Muscle of leg (tissue), 16 donors: ENCODE measurements at places on chromosomes 12 and 14. TPM values are rescaled to one million over a fixed set of nuclear protein-coding genes. Genes with fewer than 3 reads are reported as not detected.
A peak's percentile ranks its signal among the peaks of the same experiment; 100 is the strongest.

- H3K36me3 ChIP-seq, result no peaks in the 10 kb centered on the region
- H3K4me1 ChIP-seq, result no peaks in the 10 kb centered on the region
- peaks cover 2% of the 10 kb centered on the region for H3K27me3 ChIP-seq
- DNase-seq, result no peak
- no peak overlapping the region for H3K27ac ChIP-seq
Measured at GRCh38 chr12:106160915-106161314, 22.2 kb upstream of the NUAK1 start.

DNA sequence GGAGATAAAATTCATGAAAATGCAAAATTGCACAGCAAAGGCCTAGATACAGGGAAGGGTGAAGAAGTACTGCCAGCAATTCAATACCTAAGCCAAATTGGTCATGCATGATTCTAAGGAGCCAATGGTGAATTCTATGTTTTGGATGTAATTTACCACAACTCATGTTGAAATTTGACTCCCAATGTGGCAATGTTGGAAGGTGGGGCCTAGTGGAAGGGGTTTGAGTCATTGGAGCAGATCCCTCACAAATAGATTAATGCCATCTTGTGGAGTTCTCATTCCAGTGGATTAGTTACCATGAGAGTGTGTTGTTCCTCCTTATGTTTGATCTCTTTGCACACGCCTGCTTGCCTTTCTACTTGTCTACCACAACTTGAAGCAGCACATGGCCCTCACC is 194.0 kb upstream of the ALG10 start:
- no peaks in the 10 kb centered on the region for H3K27me3 ChIP-seq
- H3K27ac ChIP-seq, result no peak overlapping the region
- no peaks in the 10 kb centered on the region for H3K4me1 ChIP-seq
- no peaks in the 10 kb centered on the region for H3K36me3 ChIP-seq
- no peak for DNase-seq

DNA sequence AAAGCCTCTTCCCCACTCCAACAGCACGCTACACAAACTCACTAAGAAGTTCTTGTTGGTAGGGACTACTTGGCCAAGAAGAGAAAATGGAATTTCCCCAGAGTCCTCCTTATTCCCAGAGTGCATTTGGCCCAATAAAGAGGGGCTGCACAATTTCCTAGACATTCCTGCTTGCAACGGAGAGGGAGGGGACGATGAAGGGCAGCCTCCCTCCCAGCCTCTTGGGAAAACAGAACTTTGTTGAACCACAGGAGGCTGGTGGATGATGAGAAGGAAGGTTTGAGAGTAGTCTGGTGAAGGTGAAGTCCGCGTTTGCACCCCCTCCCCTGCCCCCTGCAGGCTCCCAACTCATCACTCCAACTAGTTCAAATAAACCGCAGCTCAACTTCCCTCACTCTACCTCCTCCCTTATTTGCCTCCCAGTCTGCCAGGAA is 19.1 kb upstream of the TBX3 start:
- peaks cover 20% of the 10 kb centered on the region for H3K4me1 ChIP-seq
- H3K27me3 ChIP-seq, result peaks cover 67% of the 10 kb centered on the region
- no peak overlapping the region for H3K27ac ChIP-seq
- DNase-seq, result no peak
- no peaks in the 10 kb centered on the region for H3K36me3 ChIP-seq

GRCh38 chr12:163406-163986 is 50.5 kb downstream of the SLC6A12 start:
- H3K36me3 ChIP-seq, result no peaks in the 10 kb centered on the region
- H3K27ac ChIP-seq, result no peak overlapping the region
- no peak for DNase-seq
- H3K4me1 ChIP-seq, result peaks cover 18% of the 10 kb centered on the region

DNA sequence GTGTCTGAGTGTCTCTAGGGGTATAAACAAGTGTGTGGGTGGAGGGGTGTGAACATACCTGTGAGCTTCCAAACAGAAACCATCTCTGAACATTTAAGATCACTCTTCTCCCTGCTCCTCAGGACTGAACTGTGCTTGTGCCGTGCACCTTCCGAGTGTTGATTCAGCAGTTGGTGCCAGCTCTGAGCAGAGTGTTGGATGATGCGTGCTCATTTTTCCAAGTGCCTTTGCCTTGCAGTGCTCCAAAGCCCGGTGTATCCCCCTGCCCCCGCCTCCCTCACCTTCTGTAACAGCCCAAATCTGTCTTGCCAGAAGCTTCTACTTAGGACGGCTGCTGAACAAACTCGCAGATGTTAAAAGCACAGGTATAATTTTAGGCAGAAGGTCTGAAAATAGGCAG is 4.4 kb downstream of the WSCD2 start:
- H3K27me3 ChIP-seq, result peaks cover 39% of the 10 kb centered on the region
- DNase-seq, result no peak
- peaks cover 10% of the 10 kb centered on the region for H3K4me1 ChIP-seq
- H3K27ac ChIP-seq, result no peak overlapping the region
- H3K36me3 ChIP-seq, result no peaks in the 10 kb centered on the region

- peaks cover 74% of the 10 kb centered on the region for H3K27me3 ChIP-seq
- no peaks in the 10 kb centered on the region for H3K36me3 ChIP-seq
- no peak for DNase-seq
- no peak overlapping the region for H3K27ac ChIP-seq
Measured at GRCh38 chr12:49349266-49349665, 2.6 kb downstream of the DNAJC22 start.

DNA sequence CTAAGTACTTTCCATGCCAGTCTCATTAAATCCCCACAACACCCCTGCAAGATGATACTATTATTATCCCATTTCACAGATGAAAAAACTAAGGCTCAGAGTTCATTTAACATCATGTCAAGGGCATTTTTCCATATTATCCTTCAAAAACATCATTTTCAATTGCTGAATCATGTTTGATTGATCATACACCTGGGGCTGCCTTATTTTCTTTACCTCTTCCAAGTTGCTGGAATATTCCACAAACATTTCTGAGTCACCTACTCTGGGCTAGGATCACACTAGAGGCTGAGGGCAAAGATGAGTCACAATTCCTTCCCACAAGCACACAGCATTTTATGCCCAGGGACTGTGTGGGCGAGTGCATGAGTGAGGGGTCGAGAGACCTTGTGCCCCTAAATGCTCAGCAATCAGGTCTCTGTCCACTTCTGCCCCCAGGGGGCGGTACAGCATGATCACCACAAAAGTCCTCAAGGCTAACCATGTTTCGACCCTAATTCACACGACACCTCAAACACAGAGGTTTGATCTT is 14.1 kb upstream of the TMEM119 start:
- peaks cover 43% of the 10 kb centered on the region for H3K4me1 ChIP-seq
- no peak overlapping the region for H3K27ac ChIP-seq
- no peak for DNase-seq
- no peak overlapping the region for H3K4me3 ChIP-seq
- no peaks in the 10 kb centered on the region for H3K36me3 ChIP-seq

- H3K36me3 ChIP-seq, result no peaks in the 10 kb centered on the region
- DNase-seq, result no peak
- peaks cover 6% of the 10 kb centered on the region for H3K4me1 ChIP-seq
Measured at GRCh38 chr12:5561057-5561456, 129.1 kb downstream of the NTF3 start.

- H3K27ac ChIP-seq, result no peak overlapping the region
- DNase-seq, result no peak
- H3K4me1 ChIP-seq, result peaks cover 43% of the 10 kb centered on the region
- peaks cover 26% of the 10 kb centered on the region for H3K36me3 ChIP-seq
- no peak overlapping the region for H3K4me3 ChIP-seq
- H3K27me3 ChIP-seq, result no peaks in the 10 kb centered on the region
Measured at GRCh38 chr14:103514596-103515421, 7.8 kb downstream of the CKB start.

- no peak overlapping the region for H3K27ac ChIP-seq
- H3K4me1 ChIP-seq, result no peaks in the 10 kb centered on the region
- H3K4me3 ChIP-seq, result no peak overlapping the region
- DNase-seq, result no peak
- no peaks in the 10 kb centered on the region for H3K27me3 ChIP-seq
- H3K36me3 ChIP-seq, result peaks cover 10% of the 10 kb centered on the region
Measured at GRCh38 chr12:71782017-71782416, 27.4 kb downstream of the RAB21 start.

GRCh38 chr12:50786498-50787231 is 22.8 kb downstream of the ATF1 start:
- H3K27ac ChIP-seq, result no peak overlapping the region
- H3K4me3 ChIP-seq, result no peak overlapping the region
- H3K4me1 ChIP-seq, result no peaks in the 10 kb centered on the region
- no peak for DNase-seq
- H3K27me3 ChIP-seq, result no peaks in the 10 kb centered on the region

DNA sequence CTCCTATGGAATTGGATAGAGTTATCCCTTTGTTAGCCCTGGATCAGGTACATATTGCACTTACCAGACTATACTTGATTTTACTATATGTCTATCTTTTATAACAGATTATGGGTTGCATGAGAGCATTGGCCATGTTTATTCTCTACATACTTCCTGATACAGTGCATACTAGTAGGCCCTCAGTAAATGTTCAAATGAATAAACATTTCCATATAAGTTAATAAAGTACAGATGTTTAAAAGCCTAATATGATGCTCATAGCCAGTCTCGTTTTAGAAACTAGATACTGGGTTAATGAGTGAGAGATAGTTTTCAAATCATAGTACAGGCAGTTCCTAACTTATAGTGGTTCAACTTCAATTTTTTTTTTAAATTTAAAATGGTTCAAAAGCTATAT is 39.5 kb upstream of the TOMM20L start:
- no peaks in the 10 kb centered on the region for H3K4me1 ChIP-seq
- no peak overlapping the region for H3K27ac ChIP-seq
- H3K27me3 ChIP-seq, result no peaks in the 10 kb centered on the region
- H3K36me3 ChIP-seq, result peaks cover 27% of the 10 kb centered on the region
- DNase-seq, result no peak
- no peak overlapping the region for H3K4me3 ChIP-seq

DNA sequence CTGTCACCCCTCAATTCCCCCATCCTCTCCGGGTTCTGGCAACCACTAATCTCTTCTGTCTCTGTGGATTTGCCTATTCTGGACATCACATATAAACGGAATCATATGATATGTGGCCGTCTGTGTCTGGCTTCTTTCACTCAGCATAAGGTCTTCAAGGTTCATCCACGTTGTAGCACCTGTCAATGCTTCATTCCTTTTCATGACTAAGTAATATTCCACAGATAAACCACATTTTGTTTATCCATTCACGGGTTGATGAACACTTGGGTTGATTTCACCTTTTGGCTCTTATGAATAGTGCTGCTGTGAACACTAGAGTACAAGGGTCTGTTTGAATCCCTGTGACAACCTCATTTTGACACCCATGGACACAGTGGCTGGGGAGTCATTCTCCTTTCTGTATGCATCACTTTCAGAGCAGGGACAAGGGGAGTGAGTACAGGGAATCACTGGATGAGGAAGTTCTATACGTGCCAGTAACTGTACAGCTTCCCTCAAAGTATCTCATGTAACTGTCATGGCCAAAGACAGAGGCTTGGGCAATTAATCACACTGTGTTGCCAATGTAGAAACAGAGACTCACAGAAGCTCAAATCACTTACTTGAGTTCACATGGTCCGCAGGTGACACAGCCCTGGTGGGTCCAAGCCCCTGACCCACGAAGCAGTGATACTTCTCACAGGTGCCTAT is 10.9 kb upstream of the TESC start:
- DNase-seq, result no peak
- no peak overlapping the region for H3K27ac ChIP-seq
- H3K4me3 ChIP-seq, result no peak overlapping the region
- H3K27me3 ChIP-seq, result peaks cover 8% of the 10 kb centered on the region
- H3K36me3 ChIP-seq, result no peaks in the 10 kb centered on the region

- peak within 1 kb of the TSS; percentile 57 for H3K4me3 ChIP-seq
- DNase-seq, result peak; percentile 99
Measured at GRCh38 chr14:45135659-45136395, at the start of gene FANCM. FANCM (plus strand) TSS chr14:45135930; CDS start chr14:45136032, 102 bp downstream.

GARIN6 gene
- total RNA-seq, result not detected

TMEM63C gene
- total RNA-seq, result 0.71 TPM

GLT1D1 gene
- 0.71 TPM for total RNA-seq

SLC5A8 gene
- total RNA-seq, result 0.04 TPM

C14orf180 gene
- total RNA-seq, result 18.8 TPM

CCDC177 gene
- total RNA-seq, result under 0.01 TPM

TMEM179 gene
- 0.49 TPM for total RNA-seq

GRIP1 gene
- 2.2 TPM for total RNA-seq

GLT8D2 gene
- total RNA-seq, result 68.9 TPM

CD27 gene
- total RNA-seq, result 0.27 TPM
